ENCODE measurements at places on chromosomes 3 and 15.
A peak's percentile ranks its signal among the peaks of the same experiment; 100 is the strongest.

DNA sequence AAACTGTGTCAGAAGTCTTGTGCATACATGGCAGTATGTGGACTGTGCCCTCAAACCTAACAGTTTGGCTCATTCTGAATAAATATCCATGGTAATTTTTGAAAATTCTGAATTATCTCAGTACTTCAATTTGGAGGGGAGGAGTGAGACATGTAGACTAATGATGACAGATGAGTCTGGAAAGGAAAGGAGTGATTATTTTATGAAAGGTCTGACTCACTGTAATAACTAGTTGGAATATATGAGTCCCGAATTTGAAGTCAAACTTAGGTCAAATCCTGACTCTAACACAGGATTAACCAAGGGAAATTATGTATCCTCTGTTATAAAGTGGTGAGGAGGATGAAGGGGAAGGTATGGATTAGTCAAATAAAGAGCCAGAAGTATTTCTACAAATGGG is 38.6 kb downstream of the SUCNR1 start:
- no peak for DNase-seq

GRCh38 chr3:37537914-37538691 is 323.6 kb upstream of the CTDSPL start:
- DNase-seq = peak; percentile 13

GRCh38 chr15:66931768-66932633 is 133.4 kb upstream of the SMAD3 start:
- peak; percentile 58 for DNase-seq

DNA sequence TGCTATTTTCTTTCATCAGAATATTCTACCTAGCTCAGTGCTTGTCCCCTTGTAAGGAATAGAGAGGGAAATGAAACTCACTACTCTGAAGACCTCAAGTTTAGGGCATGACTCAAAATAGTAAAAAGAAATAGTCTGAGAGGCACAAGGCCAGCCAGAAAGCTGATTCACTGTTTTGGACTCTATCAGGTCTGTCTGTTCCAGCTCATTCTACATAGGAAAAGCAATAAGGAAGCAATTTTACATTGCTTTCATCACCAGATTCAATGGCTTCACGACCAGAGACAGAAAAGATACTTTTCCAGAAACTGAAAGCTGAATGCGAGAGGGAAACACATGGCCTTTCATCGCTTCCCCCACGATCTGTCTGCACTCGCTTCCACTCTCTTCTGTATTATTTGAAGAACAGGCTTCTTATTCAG is 276.0 kb downstream of the GBE1 start:
- DNase-seq = peak; percentile 81

GRCh38 chr15:66996094-66996493 is 69.3 kb upstream of the SMAD3 start:
- peak; percentile 60 for DNase-seq

GRCh38 chr3:196082619-196082971 is 705 bp upstream of the TFRC start:
- no peak for DNase-seq

DNA sequence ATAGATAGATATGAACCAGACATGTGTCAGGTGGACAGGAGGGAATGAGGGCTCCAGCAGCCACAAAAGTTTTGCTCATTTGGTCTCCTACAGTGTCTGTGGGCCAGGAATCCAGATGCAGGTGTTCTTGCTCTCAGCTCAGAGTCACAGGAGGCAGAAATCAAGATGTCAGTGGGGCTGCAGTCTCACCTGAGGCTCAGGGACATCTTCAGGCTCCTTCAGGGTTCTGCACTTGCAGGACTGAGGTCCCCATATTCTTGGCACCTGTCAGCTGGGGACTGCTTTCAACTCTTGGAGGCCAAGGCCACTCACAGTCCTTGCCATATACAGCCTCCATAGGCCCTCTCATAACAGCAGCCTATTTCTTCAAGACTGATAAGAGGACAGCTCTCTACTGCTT is 57.3 kb downstream of the PGPEP1L start:
- no peak for DNase-seq

GRCh38 chr15:30956216-30957124 is 35.0 kb downstream of the MTMR10 start:
- DNase-seq = no peak

DNA sequence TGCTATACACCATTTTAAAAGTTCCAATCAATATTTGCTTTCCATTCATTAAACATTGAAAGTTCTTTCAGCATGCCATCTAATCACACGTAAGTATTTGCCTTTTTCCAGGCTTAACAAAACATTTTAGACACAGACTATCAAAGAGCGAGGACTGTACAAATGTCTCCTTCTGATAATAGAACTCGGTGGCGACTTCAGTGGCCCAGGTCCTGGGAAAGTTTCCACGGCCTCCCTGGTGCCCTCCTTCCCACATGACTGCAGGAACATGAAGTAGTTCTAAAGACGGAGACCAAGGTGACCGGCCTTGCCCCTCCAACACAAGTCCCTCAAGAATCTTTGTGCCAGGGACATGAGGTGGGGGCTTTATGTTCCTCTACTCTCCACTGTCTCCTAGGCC is 174.6 kb upstream of the KBTBD8 start:
- DNase-seq = no peak

DNA sequence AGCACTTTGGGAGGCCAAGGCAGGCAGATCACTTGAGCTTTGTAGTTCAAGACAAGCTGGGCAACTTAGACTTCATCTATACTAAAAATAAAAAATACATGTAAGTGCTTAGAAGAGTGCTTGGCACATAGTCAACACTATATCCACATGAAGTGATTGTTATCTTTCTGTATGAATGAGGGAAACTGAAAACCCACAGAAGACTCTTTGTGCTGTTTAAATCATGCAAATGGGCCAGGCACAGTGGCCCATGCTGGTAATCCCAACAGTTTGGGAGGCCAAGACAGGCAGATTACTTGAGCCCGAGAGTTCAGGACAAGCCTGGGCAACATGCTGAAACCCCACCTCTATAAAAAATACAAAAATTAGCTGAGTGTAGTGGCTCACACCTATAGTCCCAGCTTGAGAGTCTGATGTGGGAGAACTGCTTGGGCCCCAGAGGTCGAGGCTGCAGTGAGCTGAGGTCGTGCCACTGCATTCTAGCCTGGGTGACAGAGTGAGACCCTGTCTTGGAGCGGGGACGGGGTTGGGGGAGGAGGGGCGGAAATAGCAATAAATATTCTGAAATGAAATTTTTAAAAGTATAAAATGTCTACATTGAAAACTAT is 129.7 kb downstream of the NR2E3 start:
- no peak for DNase-seq

DNA sequence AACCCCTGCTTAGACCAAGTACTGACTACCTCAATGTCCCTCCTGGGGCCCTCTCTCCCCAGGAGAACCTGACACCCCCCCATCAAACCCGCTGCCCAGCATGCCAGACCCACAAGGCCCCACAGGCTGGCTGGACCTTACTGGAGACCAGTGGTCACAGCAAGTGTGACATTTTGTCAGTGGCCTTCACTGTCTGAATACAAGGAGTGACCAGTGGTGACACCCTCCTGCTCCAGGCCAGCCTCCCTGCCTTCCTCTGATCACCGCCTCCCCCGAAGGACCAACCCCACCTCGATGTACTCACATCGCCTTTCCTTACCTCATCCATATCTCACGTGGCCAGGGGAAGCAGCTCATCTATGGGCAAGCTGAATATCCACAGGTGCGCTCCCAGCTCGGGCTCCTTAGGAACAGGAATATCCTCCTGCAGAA is 62.1 kb upstream of the HERC1 start:
- no peak for DNase-seq

DNA sequence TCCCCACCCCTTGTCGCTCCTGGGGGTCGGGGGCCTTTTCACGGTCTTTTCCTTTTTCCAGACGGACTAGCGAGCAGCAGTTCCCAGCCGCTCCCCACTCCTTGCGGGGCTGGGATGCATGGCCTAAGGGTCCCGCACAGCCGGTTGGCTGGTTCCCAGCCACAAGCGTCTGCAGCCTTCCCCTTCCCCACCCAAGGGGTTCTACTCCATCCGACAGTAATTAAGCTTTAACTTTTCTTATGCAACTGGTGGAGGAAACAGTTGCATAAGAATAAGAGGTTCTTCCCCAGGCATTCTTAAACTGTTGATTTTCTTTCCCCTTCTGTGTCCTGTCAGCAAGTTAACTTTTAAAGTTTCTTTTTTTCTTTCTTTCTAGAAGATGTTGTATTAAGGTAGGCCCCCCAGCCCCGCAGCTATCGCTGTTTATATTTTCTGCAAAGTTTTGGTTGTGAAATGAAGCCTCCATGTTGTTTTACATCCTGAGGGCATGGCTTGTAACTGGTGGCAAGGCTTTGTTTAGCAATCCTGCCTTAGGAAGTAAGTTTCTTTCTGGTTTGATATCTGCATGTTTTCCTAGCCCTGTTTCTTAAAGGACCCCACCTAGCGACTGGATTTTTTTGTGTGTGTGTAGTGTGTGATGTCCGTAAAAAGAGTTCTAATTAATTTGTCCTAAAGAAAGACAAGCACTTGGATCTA is 207.5 kb downstream of the ZNF385D start:
- DNase-seq = no peak

DNA sequence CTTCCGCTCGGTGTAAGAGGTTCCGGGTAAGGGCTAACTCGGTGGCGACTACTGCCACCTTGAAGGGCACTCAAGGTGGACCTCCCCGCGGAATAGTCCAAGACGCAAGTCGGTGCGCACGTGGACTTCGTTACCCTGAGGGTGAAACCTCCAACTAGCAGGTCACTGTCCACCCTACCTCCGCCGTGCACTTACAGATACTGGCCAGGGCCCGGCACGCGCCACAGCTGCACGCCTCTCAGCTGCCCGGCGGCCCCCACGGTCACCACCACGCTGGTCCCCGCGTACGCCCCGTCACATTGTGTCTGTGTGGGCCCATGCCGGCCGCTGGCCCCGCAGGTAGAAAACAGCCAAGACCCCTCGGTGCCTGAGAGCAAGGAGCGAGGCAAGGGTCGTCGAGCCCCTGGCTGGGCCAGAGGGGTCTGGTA is 1.1 kb downstream of the LTK start:
- DNase-seq = no peak

DNA sequence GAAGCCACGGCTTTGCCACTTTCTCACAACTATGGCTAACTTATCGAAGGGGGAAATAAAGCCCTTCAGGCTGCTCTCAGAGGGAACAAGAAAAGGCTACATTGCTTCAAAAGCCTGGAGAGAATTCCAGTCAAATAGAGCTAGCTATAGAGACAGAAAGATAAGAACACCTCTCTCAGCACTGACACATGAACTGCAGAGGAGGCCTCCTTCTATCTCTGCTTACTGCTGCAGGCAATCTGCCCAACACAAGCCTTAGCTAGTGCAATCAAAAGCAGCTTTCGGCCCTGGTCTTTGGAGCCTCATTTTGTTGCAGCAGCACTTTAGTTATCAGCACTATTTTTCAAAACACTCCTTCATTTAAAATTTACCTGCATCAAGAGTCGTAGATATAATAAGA is 118.4 kb upstream of the ROBO1 start:
- no peak for DNase-seq

DNA sequence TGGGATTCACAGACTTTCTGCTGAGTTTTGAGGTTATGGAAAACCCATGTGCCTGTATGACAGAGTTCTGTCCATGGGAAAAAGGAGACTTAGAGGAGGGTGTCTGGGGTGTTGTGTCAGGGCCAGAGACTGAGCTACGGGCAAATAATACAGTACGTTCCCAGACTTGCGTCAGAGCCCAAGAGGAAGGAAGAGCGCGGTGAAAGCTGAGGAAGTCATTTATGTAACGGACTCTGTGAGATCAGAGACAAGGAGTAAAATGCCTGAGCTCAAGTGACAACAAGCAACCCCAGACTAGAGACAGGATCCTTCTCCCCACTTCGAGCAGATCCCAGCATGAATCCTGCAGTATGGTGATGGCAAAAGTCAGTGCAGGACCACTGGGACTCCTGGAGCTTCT is 368.6 kb upstream of the MCTP2 start:
- DNase-seq = no peak

DNA sequence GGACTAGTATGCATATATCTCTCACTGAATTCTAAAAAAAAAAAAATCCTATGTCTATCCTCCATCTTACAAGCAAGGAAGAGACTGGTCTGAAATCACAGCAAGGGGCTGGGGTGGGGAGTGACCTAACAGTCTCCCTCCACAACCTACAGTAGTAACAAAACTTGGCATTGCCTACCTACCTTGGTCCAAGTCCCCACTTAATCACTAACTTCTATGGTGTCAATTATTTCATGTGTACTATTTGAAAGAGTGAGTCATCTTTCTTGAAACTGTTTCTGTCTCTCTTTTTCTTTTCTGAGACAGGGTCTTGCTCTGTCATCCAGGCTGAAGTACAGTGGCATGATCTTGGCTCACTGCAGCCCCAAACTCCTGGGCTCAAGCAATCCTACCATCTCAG is 36.8 kb downstream of the CHAC1 start:
- DNase-seq = no peak

- DNase-seq = no peak
These were observed at the start of gene LHFPL4 for GRCh38 chr3:9553021-9553947. Gene LHFPL4 (minus strand): TSS chr3:9553822. CDS start chr3:9552679, 1,143 bp downstream.

DNA sequence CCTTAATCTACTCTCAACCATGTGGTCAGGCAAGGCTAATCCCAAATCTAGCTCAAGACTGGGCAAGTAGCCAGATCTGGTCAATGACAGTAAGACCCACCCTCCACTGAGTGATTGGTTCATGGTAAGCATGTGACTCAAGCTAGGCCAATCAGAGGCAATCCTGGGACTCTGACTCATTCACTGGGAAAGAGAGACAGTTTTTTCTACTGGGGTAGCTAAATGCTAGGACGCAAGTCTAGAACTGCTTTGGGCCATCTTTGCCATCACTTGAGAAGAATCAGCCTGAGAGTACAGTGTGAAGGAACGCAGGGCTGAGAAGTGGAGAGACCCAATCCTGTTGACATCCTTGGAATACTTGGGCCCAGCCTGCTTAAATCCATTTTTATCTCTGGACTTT is 9.4 kb upstream of the RAD18 start:
- DNase-seq = peak; percentile 49

- peak; percentile 89 for DNase-seq
These were observed 35.8 kb downstream of the CPN2 start for GRCh38 chr3:194315088-194315964.

DNA sequence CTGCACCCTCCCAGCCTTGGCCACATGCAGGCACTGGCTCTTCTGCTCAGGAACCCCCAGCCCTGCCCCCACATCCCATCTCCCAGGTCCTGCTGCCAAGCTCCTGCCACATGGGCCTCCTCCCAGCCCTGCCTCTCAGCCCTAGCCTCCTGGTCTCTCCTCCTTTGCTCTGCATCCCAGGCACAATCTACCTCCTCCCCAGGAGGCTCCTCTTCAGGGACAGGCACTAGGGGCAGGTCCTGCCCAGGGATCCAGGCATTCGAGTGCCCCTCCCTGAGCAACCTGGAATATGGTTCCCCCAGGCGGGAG is 12.4 kb downstream of the DNAJB8 start:
- DNase-seq = no peak

- DNase-seq = no peak
These were observed 39.3 kb downstream of the CGNL1 start for GRCh38 chr15:57415602-57416001.

DNA sequence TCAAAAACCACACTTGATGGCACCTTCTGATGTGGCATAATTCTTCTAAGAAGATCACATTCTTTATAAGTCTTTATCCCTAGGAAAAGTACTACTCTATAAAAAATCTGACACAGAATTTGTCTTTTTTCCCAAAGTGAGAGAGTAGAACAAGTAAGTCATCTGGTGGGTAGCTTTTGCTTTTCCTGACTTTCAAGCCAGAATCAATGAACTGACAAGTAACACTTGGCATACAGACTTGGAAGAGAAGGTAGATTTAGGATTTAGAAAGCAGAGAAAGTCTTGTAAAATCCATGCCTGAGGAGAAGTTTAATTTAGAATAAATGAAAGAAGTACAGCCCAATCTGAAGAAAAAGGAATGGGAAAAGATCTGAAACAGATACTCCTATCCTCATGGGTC is 66.6 kb upstream of the TUSC7 start:
- DNase-seq = no peak

- DNase-seq = no peak
These were observed 69.6 kb downstream of the SEMA5B start for GRCh38 chr3:122957707-122958689.
